ENCODE measurements at places on chromosomes 5 and 9. TPM values are rescaled to one million over a fixed set of nuclear protein-coding genes. Genes with fewer than 3 reads are reported as not detected.

Gene NIPSNAP3A
- total RNA-seq = 28.6 TPM

Gene PCDHGA4
- 11.7 TPM for total RNA-seq

Gene GNA14
- total RNA-seq = 7.1 TPM

Gene TRIM7
- total RNA-seq = 3.7 TPM

GRCh38 chr5:148799737-148800527, 26.5 kb upstream of the ADRB2 start:
- no peak overlapping the region for H3K27ac ChIP-seq
- H3K27me3 ChIP-seq = no peaks in the 10 kb centered on the region
- DNase-seq = no peak
- H3K36me3 ChIP-seq = no peaks in the 10 kb centered on the region
- H3K4me1 ChIP-seq = no peaks in the 10 kb centered on the region

- no peaks in the 10 kb centered on the region for H3K27me3 ChIP-seq
- H3K36me3 ChIP-seq = no peaks in the 10 kb centered on the region
- H3K27ac ChIP-seq = no peak overlapping the region
- DNase-seq = no peak
- no peaks in the 10 kb centered on the region for H3K4me1 ChIP-seq
Measured at GRCh38 chr5:144276034-144276822, 105.6 kb downstream of the KCTD16 start.

DNA sequence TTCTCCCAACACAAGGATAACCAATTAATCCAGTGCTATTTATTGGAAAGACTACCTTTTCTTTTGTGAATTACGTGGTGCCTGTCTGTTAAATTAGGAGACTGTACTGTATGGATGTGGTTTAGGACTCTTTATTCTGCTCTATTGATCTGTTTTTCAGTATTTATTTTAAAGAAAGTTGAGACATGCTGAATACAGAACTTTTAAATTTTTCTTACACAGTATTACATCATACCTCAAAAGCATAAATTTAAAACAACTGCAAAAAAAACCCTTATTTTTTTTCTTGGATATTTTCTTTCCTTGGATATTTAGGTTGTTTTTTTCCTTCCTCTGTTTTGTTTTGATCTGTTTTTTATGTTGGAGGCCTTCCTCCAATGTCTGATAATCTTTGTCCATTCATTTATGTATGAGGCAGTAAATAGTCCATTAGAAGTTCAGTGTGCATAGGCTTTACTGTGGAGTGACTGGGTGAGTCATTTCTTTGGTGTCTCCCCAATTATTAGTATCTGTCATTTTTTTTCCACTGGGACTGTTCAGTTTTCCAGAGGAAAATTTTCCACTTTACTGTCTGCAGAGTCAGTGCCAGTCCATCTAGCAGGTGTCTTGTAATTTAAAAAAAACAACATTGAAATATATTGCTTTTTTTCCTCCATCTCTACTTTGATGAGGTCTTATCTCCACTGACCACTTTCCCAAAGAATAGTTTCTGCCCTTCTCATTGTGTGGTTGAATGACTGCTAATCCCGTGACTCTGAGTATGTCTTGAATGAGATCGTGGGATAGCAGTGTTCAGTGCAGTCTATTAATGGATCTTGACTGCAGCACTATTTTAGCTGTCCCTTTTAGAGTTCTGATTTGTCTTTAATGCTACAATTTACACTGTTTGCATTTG, 15.2 kb downstream of the CYSTM1 start:
- H3K4me1 ChIP-seq = no peaks in the 10 kb centered on the region
- no peak for DNase-seq
- H3K27ac ChIP-seq = no peak overlapping the region
- H3K27me3 ChIP-seq = no peaks in the 10 kb centered on the region
- no peak overlapping the region for H3K4me3 ChIP-seq

GRCh38 chr5:96662725-96663518, 746 bp downstream of the CAST start:
- peak; percentile 90 for DNase-seq
- peaks cover 44% of the 10 kb centered on the region for H3K4me1 ChIP-seq
- peak overlapping the region; percentile 89 for H3K4me3 ChIP-seq
- H3K36me3 ChIP-seq = no peaks in the 10 kb centered on the region
- H3K27ac ChIP-seq = peak overlapping the region; percentile 97

DNA sequence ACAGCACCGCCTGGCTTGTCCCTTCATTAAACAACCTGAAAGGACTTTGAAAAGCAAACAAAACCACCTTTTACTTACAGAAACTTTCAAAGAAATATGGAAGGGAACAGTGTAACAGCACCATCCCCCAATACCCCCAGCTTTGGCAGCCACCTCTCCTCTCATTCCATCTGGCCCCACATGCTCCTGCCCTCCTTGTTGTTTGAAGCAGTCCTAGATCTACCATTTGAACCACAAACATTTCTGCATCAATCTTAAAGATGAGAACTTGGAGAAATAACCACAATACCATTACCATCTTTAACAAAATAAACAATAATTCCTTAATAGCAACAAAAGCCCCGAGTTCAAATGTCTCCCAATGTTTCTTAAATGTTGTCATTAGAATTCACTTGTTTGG, 17.8 kb upstream of the COL15A1 start:
- H3K36me3 ChIP-seq = no peaks in the 10 kb centered on the region
- no peak overlapping the region for H3K4me3 ChIP-seq
- no peak for DNase-seq
